EH (cell line): ENCODE measurements at places on chromosomes 1 and 21.
A peak's percentile ranks its signal among the peaks of the same experiment; 100 is the strongest.

- DNase-seq, result no peak
Observed at GRCh38 chr1:36735939-36736730, 253.4 kb upstream of the CSF3R start.

DNA sequence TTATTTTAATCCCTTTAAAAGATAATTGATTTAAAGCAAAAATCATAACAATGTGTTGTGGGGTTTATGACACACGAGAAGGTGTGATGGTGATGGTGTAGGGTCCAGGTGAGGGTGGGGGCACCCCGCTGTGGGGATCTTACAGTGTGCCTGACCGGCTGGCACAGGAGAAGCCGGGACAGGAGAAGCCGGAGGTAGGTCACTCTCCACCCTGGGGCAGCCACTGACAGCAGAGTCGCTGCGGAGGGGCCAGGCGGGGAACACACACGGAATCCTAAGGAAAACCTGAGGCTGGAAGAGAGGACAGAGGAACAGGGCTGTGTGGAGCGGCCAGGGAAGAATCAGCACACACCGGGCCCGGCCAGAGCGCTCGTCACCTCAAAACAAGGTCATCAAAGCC is 4.3 kb upstream of the LRRC3 start:
- no peak for DNase-seq

- DNase-seq, result no peak
Observed at GRCh38 chr1:211722277-211723175, 47.1 kb upstream of the NEK2 start.

DNA sequence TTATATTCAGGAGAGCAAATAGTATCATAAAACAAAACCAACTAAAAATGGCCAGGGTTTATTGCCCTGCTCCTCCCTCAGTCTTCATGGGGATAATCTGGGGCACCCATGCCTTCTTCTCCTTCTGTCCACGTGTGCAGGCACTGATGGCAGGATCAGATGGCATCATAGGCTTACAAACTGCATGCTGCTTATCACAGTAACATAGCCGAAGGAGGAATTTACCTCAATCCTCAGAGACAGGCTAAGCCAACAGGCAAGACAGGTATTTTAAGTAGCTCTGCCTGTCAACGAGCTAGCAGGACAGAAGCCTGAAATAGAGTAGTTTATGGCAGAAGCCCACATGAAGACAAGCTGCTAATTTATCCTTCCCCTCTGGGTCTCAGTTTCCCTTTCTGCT is 9.4 kb downstream of the LAMB3 start:
- no peak for DNase-seq

- peak; percentile 86 for DNase-seq
Observed at GRCh38 chr1:101366513-101367215, 129.8 kb downstream of the S1PR1 start.

- peak; percentile 14 for DNase-seq
Observed at GRCh38 chr1:23742670-23743286, 493 bp upstream of the ELOA start.

DNA sequence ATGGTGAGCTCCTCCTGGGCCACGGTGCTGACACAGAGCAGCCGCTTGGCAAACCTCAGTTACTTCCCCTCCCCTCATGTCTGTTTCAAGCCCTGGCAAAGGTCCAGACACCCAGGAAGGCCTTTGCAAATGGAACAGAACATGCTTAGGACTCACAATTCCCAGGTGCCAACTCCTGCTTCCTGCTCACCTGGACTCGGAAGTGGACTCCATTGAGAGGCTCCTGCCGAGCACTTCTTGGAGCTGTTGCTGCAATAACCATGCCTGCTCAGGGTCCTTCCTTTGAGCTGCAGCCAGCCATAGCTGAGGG is 10.7 kb downstream of the DCST2 start:
- DNase-seq, result no peak

DNA sequence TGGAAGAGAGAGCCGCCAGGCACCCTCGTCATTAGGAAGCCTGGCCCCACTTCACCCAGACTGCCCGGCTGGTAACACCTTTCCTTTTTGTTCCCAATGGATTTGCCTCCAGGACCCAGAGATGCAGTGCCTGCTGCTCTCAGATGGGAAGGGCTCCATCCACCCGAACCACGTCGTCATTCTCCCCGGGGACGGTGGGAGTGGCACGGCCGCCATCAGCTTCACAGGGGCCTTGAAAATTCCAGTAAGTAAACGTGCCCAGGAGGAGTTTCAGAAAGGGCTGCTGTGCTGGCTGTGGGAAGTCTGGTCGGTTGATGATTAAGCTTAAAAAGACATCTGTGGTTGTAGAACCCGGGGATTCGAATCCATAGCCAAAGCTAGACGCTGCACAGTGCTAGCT is 45.2 kb downstream of the SLC37A1 start:
- no peak for DNase-seq

DNA sequence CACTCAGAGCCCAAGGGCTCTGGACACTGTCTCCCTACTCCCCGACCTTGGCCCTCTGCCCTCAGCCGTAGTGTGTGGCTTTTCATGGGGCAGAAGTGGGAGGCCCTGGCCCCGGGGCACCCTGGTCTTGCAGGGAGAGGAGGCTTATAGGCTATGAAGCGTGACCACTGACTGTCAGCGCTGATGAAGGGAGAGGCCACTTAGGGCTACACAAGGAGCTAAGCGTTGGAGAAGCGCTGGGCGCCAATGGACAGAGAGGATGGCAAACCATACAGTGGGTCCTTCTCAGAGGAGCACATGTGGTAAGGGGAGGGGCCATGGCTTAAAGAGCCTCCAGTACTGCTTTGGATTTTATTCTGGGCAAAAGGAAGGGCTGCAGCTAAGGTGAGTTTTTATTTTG is 7.9 kb downstream of the CRABP2 start:
- no peak for DNase-seq

- no peak for DNase-seq
Observed at GRCh38 chr1:109756848-109757521, 6.7 kb downstream of the EPS8L3 start.

DNA sequence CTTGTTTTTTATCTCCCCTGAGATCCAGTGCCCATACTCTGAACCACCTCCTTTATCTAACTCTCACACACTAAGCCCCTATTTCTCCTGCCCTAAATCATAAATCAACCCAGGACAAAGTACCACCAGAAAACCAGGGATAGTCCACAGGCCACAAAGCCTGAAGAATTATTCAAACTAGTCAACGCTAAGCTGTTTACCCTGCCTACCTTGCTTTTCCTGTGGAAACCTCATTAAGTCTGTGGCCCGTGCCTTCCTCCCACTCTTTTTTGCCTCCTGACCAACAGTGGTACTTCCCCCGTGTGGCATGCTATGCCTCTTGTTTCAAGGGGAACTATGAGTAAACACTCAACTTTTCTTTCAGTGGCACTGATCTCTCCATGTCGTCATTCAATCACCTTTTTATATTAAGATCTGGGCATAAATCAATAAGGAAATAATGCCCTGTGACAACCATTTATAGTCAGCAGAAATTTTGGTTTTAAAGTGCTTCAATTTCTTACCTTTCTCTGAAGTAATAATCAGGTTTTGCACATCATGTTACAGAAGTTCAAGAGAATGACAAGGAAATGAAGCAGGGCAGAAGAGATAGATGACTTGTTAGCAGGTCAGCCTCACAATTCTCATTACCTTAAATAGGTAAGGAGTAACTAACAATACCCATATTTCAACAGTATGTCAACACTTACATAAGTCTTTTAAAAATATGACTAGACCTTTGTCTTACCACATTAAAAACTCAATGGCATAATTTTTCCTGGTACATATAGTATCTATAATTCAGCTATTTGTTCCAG is 32.1 kb downstream of the EYA3 start:
- DNase-seq, result no peak

GRCh38 chr1:240304466-240304865 is 212.8 kb downstream of the FMN2 start:
- no peak for DNase-seq

GRCh38 chr21:33021150-33021549 is 4.6 kb upstream of the OLIG2 start:
- DNase-seq, result no peak

DNA sequence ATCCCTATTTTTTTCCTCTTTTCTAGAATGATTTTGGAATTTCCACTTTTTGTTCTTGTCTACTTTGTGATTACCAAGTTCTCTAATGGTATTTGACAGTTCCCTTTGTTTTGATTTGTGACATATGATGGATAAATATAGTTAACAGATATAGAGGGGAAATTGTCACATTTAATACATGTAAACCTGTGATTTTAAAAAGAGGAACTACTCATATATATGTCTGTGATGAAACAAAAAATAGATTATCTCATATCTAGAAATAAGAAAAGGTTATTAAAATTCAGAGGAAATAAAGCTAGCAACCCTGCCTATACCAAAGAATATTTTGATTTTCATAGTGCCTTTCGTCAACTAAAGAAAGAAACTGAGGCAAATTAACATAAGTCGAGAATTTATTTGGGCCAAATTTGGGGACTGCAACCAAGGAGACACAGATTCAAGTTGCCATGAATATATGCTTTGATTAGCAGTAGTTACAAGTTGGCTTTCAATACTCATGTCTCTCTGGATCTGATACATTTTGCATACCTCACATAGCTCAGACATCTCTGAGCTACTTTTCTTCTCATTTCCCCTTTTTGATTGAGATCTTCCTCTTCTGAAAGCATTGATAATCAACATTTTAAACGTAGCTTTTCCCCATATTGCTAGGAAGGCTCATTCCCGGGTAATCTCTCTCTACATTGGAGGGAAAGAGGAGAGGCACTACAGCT is 15.6 kb upstream of the C21orf91 start:
- DNase-seq, result no peak
